ENCODE measurements at places on chromosomes 16 and 17.

GRCh38 chr17:74012465-74012864 is 191.0 kb upstream of the RPL38 start:
- DNase-seq = peak; percentile 37

GRCh38 chr16:88383401-88384221 is 852 bp downstream of the ZNF469 start:
- DNase-seq = no peak

DNA sequence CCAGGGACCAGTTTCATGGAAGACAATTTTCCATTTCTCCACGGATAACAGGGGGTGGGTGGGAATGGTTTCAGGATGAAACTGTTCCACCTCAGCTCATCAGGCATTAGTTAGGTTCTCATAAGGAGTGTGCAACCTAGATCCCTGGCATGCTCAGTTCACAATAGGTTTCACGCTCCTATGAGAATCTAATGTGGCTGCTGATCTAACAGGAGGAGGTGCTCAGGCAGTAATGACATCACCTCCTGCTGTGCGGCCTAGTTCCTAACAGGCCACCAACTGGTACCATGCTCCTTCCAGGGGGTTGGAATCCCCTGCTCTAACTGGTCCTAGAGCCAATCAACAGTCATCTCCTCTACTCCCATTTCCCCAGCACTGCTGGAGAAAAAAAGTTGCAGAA is 19.9 kb downstream of the TEX14 start:
- no peak for DNase-seq

DNA sequence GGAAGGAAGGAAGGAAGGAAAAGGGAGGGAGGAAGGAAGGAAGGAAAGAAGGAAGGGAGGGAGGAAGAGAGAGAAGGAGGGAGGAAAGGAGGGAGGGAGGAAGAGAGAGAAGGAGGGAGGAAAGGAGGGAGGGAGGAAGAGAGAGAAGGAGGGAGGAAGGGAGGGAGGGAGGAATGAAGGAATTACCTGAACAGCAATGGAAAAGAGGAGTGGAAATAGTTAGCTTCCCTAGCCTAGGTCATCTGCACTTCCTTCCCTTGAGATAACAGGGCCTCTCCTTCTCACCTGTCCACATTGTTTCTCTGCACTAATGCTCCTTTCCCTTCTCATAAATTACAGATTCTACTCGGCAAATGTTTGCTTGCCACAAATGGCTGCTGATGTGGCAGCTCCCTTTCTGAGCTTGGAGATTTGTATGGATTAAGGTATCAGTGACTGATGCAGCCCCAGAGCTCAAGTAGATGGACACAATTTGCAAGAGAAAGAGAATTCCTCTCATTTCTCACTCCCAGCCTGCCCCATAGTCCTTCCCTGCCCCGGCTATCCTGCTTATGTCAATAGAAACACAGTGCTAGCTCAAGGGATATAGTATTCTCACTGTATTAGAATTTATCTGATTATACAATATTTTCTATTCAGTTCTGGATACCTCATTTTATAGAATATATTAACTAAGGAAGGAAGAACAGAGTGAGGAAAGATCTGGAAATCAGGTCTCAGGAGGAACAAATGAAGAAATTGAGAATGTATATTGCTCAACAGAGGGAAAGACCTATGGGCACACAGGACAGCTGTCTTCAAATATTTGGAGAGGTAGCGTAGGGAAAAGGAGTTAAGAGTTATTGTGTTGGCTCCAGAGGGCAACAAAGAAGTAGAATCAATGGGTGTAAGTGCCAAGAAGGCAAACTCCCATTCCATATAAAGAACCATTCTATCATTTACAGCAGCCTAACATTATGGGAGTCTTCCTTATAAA is 14.6 kb downstream of the HOXB1 start:
- DNase-seq = no peak

GRCh38 chr16:685967-686366 is 1.8 kb upstream of the JMJD8 start:
- DNase-seq = no peak

DNA sequence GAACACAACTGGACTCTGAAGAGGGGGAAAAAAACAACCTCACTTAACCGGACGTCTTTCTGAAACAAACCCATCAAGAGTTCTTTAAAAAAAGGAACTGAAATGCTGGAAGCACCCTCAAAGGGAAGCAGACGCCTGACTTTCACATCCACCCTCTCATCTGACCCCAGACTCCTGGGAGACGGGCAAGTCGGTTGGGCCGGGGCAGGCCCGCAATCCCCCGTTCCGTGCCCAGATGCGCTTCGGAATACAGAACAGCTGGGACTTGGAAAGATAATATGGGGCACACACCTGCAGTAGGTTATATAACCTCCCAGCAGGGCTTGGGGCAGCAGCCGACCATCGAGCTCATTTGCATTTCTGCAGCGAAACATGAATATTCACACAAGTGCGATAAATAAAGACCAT is 3.7 kb downstream of the ARHGAP27 start:
- DNase-seq = no peak

DNA sequence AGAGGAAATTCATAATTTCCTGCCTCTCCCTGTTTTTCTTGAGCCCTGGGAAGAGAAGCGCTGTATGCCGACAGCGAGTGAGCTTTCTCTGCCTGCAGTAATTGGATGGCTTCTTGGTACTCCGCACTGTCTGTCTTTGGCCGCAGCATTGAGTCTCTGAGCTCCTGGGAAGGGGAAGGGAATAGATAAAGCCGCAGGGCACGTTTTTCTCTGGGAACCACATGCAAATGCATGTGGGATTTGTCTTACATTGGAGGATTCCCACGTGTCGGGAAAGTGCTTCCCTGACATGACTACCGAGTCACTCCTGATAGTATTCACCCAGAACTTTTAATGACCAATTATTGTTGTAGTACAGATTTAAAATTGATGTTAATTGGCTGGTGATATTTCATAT is 385.9 kb downstream of the CPPED1 start:
- no peak for DNase-seq

GRCh38 chr16:11263737-11264136 is 5.4 kb downstream of the TNP2 start:
- DNase-seq = peak; percentile 45

GRCh38 chr16:27582883-27583282 is 32.9 kb downstream of the KATNIP start:
- DNase-seq = no peak

DNA sequence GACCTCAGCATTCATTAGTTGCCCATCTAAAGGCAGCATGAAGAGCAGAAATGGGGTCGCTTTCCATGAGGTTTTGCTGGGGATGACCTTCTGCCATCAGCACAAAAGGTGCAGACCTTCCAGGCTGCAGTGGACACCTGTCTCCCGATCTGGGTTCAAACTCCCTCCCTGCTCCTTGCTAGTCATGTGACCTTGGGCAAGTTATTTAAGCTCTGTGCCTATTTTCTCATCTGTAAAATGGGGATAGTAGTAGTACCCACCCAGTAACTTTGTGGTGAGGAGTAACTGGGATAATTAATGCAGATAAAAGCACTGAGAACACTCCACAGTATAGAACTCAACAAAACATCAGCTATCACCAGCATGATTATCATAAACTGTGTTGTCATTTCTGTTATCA is 21.4 kb upstream of the COQ7 start:
- no peak for DNase-seq

- no peak for DNase-seq
These were observed 79.1 kb downstream of the RAB11FIP4 start for GRCh38 chr17:31470592-31470991.

All from CD4-positive, alpha-beta T cell treated with Interleukin-2 at 100 ng/mL for 4 hours (primary cell).